ENCODE measurements at places on chromosomes 7 and 10.

- DNase-seq = no peak
Observed at GRCh38 chr10:17802976-17803375, 6.2 kb upstream of the MRC1 start.

- DNase-seq = no peak
Observed at GRCh38 chr10:133379801-133380666, 972 bp downstream of the PAOX start.

- no peak for DNase-seq
Observed at GRCh38 chr10:58651040-58651439, 138.4 kb downstream of the BICC1 start.

DNA sequence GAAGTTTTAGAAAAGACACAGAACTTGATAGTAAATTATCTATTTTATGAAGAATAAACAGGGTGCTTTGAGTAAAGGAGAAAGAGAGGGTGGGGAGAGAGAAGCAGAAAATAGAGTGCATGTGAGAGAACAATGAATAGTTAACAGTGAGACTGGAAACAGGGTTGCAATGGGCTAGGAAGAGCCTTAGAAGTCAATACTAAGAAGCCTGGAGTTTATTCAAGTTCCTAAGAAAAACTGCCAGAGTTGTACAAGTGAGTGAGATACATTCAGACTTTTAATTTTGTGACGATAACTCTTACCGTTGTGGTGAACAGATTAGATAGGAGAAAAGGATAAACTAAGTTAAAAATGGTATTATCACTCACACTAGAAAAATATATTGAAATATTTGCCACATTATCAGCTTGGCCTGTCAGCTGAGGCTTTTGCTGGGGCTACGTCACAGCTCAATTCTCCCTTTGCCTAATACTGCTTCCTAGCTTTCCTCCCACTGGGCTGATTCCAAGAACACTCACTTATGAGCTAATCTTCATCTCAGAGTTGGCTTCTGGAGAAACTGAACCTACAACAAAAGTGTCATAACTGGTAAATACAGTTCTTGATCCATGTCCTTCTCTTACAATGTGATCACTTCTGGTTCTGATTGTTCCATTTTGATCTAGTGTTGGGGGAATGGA is 92.7 kb downstream of the SEMA3D start:
- DNase-seq = no peak

DNA sequence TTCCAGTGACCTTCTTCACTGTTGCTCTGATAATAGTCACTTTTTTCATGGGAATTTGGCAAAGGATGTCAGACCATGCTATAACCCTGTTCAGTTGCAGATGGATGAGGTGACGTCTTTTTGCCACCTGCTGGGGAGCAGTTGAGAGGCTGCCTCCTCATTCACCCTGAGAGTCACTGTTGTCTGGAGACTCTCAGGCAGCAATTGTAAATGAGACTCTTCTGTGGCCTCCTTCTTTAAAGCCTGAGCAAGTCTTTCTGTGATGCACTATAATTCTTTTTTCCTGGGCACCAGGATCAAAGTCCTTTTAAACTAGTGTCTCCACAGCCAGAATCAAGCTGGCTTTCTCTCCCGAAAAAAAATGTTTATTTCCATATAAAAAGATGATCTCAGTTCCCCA is 345.1 kb downstream of the ARL4A start:
- no peak for DNase-seq

GRCh38 chr10:44937196-44938005 is 22.2 kb upstream of the RASSF4 start:
- no peak for DNase-seq

DNA sequence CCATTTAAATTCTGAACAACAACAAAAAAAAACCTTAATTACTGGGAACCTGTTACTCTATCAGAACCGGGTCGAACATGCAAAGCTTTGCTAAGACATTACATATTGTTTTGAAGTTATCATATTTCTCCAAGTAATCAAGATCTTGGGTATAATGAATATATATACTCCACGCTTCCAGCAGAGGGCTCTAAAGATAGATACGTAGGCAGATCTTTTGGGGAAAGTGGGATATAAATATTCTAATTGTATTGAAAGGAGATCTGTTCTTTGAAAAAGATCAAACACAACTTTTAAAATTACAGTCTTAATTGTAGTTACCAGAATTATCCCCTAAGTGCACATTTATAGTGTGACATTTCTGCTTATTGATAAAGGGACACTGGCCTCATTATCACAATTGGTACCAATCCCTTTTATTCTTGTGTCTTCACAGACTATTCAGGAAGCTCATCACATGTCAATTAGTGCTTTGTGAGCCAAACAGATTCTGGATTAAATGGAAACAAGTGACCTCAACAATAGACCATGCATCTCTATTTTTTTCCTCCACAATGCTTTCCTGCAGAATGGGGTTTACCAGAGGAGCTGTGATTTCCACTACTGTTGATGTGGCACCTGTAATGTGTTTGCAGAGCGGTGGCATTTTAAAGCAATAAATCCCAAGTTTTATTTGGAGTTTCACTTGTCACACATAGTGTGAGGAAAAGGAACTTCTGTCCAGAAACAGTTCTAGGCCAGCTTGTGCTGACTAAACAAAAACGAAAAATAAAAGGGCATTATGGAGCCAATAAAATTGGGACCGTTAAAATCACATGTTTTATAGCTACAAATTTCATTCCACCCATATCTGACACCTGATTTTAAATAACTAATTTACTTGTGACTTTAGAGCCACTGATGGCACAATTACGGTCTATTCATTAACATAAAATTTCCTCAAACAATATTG is 122.4 kb downstream of the CTTNBP2 start:
- no peak for DNase-seq

- no peak for DNase-seq
Observed at GRCh38 chr10:133109711-133110110, 22.0 kb downstream of the ADGRA1 start.

DNA sequence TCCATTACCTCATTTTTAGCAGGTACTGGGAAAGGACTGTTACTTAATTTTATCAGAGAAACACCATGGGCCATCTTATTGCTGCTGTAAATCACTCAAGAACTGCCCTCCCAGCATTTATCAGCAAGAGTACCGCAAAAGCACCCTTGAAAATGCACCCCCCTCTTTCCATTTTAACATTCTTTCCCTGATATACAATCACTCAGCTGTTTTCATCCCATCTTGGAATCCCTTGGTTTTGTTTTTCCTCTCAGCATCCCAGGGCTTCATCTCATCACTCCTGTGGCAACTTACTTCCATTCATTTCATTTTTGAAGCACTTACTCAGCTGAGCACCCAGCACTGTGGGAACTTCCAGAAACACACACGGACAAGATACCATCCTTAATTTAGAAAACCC is 36.5 kb downstream of the RAPGEF5 start:
- no peak for DNase-seq

DNA sequence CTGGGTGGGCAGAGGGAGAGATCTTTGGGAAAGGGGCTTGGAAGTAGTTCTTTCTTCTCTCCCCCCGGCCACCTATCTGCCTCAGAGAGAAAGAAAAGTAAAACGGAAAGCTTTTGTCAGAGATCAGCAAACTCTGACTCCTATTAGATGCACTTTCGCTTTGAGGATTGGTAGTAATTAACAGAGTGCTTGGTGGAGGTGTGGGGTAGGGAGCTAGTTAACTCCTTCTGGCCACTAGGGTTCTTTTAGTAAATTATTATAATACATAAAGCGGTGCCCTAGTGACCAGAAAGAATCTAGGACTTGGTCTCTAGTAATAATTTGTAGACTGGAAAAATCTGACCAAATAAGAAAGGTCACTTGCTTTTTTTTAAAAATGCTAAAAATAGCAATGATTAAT is 54.6 kb downstream of the CPVL start:
- no peak for DNase-seq

DNA sequence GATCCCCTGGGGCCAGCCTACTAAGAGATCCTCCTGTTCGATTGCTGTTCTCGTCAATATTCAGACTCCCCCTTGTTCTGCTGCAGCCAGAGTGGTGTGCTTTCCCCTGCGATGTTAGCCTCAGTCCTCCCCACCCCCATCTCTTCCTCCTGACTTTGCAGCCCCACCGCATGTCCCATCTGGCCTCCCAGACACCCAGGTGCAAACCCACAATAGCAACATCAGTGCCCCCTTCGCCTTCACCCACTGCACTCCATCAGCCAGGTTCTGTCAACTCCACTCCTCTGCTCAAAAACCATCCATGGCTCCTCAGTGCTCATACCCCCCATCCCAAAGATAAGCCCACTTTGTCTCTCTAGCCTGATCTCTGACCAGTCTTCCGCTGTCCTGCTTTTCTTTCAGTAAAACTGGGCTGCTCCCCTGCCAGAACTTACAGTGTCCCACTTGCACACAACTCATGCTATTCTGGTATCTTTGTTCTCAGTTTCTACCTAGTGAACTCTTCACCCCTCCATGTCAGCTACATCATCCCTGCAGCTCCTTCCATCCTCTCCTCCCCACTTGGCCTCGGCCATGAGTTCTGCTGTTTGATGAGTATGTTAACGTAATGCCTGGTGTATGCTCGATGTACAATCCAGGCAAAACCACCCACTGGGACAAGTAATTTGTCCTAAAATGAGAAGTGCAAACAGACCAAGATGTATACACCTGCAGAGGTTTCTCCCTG is 26.6 kb downstream of the COL13A1 start:
- DNase-seq = no peak

- DNase-seq = no peak
Observed at GRCh38 chr10:61910226-61910805, 8.8 kb downstream of the ARID5B start.

- DNase-seq = no peak
Observed at GRCh38 chr7:136741941-136742340, 126.5 kb upstream of the CHRM2 start.

DNA sequence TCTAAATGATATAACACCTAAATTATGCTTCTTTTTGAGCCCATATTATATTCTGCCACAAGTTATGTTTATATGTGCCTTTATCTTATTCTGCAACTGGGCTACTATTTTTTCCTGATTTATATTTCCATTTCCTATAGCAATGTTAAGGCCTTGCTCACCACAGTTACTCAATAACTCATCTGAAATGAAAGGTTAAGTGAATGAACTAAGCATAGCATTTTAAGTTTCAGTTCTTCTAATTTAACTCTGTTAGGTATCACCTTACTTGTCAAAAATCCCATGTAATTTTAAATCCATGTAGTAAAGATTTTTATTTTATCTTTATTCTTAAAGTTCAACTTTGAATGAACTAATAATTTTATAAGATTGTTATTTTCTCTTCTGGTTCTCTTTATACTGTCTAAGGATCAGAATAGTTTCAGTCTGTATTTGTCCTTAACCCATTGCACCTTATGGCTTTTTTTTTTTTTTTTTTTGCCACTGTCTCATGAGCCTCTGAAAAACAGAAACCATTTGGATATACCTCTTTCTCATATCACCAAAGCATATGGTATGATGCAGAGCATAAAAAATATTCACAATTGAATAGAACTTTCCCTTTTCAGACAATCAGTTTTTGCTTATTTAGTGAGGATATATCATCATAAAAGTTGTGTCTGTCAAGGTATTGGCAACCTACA is 301.8 kb upstream of the ZWINT start:
- DNase-seq = no peak

GRCh38 chr7:50822706-50823105 is 40.0 kb upstream of the GRB10 start:
- no peak for DNase-seq

DNA sequence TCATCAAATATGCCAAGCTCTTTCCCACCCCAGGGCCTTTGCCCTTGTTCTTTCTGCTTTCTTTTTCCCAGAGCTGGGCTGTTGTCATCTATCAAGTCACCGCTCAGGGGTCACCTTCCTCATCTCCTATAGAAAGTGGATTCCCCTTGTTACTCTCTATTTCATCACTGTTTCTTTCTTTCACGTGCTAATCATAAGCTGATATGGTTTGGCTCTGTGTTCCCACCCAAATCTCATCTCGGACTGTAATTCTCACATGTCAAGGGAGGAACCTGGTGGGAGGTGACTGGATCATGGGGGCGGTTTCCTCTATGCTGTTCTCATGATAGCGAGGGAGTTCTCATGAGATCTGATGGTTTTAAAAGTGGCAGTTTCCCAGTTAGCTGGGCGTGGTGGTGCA is 17.0 kb upstream of the TIAL1 start:
- DNase-seq = no peak

- DNase-seq = no peak
Observed at GRCh38 chr7:37540917-37541316, 92.3 kb upstream of the ELMO1 start.

GRCh38 chr7:149620961-149621360 is 123.4 kb upstream of the ZNF746 start:
- DNase-seq = peak; percentile 55

- no peak for DNase-seq
Observed at GRCh38 chr10:78291722-78292121, 258.1 kb downstream of the RPS24 start.

GRCh38 chr7:85733169-85733915 is 546.5 kb upstream of the SEMA3D start:
- DNase-seq = no peak

DNA sequence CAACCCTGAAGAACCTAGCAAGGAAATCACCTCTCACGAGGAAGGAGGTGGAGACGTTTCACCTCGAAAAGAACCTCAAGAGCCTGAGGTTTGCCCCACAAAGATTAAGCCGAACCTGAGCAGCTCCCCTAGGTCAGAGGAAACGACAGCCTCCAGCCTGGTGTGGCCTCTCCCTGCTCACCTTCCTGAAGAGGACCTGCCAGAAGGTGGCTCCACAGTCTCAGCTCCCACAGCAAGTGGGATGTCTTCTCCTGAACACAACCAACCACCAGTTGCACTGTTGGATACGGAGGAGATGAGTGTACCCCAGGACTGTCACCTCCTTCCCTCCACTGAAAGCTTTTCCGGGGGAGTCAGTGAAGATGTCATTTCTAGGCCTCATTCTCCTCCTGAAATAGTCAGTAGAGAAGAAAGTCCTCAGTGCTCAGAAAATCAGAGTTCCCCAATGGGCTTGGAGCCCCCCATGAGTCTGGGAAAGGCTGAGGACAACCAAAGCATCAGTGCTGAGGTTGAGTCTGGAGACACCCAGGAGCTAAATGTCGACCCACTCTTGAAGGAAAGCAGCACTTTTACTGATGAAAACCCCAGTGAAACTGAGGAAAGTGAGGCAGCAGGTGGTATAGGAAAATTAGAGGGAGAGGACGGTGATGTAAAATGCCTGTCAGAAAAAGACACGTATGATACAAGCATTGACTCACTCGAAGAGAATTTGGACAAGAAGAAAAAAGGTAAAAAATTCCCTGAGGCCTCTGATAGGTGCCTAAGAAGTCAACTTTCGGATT is 150.2 kb downstream of the LCOR start:
- no peak for DNase-seq
